ENCODE measurements at places on chromosomes 7 and 10.

DNA sequence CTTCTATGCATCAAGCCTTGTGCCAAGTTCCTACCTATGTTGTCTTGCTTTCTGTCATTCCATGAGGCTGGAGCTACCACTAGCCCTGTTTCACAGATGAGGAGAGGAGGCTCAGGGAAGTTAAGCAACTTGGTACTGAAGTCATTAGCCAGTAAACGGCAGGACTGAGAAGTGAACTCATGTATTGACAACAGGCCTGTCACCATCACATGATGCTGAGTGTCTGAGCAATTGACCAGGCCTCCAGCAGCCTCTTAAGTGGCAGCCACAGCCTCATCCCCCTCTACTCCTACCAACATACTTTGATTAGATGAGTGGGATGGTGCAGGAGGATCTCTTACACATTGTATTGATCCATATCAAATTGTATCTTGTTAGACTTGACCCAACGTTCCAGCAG lies 317.6 kb downstream of the GRID1 start:
- DNase-seq = no peak

DNA sequence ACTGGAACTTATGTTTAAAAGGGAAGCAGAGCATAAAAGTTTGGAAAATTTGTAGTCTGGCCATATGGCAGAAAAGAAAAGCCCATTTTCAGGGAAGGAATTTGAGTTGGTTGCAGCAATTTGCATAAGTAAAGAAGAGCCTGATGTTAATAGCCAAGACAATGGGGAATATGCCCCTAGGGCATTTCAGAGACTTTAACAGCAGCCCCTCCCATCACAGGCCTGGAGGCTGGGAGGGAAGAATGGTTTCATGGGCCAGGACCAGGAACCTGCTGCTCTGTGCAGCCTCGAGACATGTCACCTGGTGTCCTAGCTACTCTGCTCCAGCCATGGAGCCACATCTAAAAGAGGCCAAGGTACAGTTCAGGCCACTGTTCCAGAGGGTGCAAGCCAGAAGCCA lies 35.3 kb downstream of the HTR7 start:
- no peak for DNase-seq

DNA sequence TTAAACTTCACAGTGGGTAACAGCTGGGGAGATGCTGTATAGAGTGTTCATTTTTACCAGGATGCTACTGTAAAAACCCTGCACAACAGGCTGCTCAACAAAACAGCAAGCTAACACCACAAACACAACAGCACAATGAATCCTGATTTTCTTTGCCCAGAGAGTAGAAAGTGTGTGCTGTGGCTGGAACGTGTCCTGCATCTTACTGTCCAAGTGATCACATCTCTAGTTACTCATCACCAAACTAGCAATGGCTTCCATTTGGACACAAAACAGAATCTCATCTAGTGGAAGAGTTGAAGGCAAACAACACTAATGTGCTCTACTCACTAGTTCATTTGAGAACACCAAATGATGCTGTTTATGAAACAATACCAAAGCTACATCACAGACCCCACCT lies 121.2 kb downstream of the SLC25A13 start:
- DNase-seq = no peak

GRCh38 chr7:158273138-158273651 lies 314.4 kb downstream of the PTPRN2 start:
- no peak for DNase-seq

- no peak for DNase-seq
Observed at GRCh38 chr7:20241194-20241910, 24.2 kb upstream of the MACC1 start.

Measured in HuH-7 (cell line).